ENCODE measurements at places on chromosomes 6 and 20. TPM values are rescaled to one million over a fixed set of nuclear protein-coding genes. Genes with fewer than 3 reads are reported as not detected.

DNA sequence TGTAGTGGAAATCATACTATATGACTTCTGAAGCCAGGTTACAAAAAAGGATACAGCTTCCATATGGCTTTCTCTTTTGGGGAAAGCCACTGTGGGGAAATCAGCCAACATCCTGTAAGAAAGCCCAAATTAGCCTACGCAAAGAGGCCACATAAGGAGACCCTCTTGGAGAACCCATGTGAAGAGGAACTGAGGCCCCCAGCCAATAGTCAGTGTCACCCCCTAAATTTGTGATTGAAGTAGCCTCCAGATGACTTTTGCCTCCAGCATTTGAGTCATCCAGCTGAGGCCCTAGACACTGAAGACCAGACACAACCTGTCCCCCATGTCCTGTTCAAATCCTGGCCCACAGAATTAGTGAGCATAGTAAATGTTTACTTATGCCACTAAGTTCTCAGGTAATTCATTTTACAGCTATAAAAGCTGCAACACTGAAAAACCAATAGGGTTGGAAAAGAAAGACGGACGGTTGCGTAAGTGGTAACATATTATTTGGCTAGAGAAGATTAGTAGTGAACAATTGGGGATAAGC, 60.4 kb downstream of the HMGCLL1 start:
- DNase-seq: no peak

The BPIFB2 gene
- polyA plus RNA-seq: not detected

GRCh38 chr20:54849741-54850140, 374.3 kb downstream of the DOK5 start:
- no peak for DNase-seq

DNA sequence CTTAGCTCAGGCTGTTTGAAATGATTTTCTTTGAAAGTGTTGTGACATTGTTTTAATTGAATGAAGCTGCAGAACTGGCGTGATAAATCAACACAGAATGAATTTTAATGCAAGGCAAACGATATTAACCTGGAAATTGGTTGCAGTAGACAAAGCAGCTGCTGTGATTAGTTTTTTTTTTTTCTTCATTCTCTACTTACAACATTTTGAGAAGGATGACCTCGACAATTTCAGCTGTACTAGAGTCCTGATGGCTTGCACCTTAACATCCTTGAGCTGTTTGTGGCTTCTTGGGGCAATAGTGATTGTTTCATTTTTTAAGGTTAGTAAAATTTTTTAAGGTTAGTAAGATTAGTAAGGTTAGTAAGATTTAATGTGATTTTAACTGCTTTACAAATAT, 54.2 kb downstream of the QKI start:
- no peak for DNase-seq

DNA sequence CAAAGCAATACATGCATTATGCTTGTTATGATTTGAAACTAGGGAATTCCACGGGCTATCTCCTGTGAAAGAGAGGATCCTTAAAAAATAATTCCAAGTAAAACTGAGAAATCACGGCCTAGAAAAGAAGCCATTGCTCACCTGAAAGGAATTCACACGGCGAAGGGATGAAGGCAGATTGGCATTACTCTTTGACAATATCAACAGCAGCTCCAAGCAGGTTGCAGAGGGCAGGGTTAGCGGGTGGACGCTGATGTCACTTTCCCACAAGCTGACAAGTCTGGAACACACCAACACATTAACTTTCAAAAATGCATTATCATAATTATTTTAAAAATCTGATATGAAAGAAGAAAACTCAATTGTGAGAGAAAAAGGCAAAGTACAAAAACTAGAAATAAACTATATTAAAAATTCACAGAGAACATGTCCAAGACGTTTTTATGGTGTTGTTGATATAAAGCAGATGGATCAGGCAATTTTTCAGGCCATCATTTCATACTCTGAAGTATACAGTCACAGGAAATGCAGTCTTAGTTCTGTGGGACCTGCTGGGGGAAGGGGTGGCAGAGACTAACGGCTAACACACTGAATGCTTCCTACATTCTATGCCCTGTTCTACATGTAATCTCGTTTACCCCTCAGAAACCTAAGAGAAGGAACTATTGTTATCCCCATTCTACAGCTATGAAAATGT, 108.3 kb downstream of the UBE3D start:
- no peak for DNase-seq

- no peak for DNase-seq
Observed at GRCh38 chr6:141103246-141103645, 1029.5 kb upstream of the GJE1 start.

DNA sequence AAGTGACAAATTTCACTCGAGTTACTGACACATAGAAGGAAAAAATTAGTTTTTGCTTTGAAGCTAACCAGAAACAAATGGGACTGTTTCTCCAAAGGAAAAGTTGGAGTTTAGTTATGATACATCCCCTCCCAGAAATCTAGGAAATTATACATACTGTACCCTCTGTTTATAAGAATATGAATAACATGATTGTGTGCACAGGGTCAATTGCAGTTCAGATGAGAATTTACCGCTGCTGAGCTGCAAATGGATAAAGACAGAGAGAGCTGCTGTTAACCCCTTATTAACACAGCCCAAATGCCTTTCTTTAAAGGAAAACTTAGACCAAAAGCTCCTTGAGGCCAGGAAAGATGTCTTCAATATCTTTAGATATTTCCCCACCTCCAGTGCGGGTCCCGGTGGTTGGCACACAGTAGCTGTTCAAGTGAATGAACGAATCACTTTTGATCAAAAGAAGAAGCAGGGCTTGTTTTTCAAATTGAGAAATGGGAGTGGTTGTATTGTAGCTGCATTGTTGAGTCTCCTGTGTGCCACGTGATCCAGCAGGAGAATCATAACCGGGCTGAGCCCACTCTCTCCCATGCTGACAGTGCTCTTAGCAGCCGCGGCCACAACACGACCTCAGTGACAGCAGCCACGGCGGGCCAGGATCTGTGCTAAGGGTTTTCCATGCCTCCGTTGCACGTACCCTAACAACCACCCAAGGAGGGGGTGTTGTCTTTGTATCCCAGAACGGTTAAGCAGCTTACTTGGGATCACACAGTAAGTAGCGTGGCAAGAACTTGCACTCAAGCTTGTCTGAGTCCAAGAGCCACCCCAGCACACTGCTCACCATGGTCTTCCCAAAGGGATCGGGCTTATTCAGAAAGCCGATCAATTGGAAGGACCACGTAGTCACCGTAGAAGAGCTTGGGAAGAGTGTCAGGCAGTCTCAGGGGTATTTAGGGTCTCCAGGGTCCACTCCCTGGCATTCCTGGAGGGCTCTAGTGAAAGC, 53.5 kb upstream of the BMP6 start:
- no peak for DNase-seq

The NHSL1 gene
- 49.5 TPM for polyA plus RNA-seq

The PPP1R11 gene
- 65.3 TPM for polyA plus RNA-seq

- DNase-seq: no peak
Observed at GRCh38 chr6:154792761-154793160, 59.5 kb downstream of the SCAF8 start.

The PRIM2 gene
- polyA plus RNA-seq: 9.5 TPM
